ENCODE measurements at places on chromosomes 3 and 15. TPM values are rescaled to one million over a fixed set of nuclear protein-coding genes. Genes with fewer than 3 reads are reported as not detected.

GRCh38 chr15:20356444-20356910 is 185.1 kb downstream of the GOLGA6L6 start:
- H3K27ac ChIP-seq = no peak overlapping the region
- DNase-seq = no peak
- no peaks in the 10 kb centered on the region for H3K27me3 ChIP-seq
- H3K36me3 ChIP-seq = no peaks in the 10 kb centered on the region
- H3K4me1 ChIP-seq = no peaks in the 10 kb centered on the region

DNA sequence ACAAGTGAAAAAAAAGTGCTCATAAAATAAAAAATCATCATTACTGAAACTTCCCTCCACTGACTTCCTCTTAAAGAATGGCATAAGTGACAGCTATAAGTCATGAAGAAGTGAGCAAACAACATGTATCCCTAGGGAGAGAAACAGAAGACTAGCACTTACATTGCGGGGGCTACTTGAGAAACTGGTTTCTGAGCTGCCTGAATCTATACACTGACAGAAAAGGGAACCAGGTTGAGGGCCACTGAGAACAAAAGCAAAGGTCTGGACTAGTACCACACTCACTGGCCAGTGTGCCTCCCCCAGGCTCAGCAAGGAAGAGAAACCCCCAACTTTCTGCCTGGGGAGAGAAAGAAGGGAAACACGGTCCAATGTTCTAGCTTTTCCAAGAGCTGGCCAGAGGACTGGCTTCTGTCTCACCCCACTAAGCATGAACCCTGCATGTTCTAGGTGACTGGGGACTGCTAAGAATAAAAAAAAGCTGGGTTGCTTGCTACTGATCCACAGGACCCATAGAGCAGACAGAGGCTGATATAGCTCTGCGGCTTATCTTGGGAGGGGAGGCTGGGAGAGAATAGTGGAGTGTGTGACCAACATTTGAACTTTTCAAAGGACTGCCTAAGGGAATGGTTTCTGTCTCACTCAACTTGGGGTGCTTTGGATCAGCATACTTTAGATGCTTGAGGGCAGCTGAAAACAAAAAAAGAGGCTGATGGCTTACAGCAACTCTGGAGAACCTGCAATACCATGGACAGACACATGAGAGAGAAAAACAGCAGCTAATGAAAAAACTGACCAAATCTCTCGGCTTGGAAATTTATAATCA is 8.1 kb downstream of the RAD18 start:
- H3K4me1 ChIP-seq = peaks cover 6% of the 10 kb centered on the region
- H3K36me3 ChIP-seq = peaks cover 3% of the 10 kb centered on the region
- peak; percentile 62 for DNase-seq
- no peak overlapping the region for H3K4me3 ChIP-seq
- H3K27me3 ChIP-seq = no peaks in the 10 kb centered on the region

GRCh38 chr3:183529717-183530116 is 25.8 kb downstream of the KLHL6 start:
- no peak for DNase-seq
- peaks cover 16% of the 10 kb centered on the region for H3K27me3 ChIP-seq
- no peaks in the 10 kb centered on the region for H3K36me3 ChIP-seq
- no peaks in the 10 kb centered on the region for H3K4me1 ChIP-seq
- H3K27ac ChIP-seq = no peak overlapping the region

Gene ACKR4
- total RNA-seq = 0.18 TPM

DNA sequence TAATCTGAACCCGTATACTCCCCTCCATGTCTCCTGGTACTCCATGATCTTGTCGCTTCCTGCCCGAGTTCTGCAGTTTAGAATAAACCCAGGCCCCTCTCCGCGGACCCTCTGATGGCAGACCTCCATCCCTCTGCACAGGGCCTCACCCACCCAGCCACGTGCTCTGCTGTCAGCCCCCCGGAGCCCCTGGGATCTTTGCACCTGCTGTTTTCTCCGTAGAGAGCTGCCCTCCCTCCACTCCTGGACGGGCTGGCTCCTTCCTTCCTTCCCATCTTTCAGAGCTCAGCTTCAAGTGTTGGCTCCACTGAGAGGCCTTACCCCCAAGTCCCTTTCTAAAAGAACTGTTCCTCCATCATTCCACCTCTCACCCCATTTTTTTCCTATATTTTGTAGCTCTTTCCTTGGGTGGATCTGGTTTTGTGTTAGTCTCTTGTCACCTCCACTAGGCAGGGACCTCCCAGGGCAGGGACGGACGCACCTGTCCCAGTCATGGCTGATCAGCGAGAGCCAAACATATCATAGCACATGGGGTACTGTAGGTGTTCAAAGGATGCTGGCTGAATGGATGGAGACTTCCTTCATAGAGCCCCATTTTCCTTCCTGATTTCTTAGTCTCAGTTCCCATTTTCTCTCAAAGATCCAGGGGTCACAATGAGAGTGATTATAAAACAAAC is 106.6 kb downstream of the VGLL4 start:
- no peaks in the 10 kb centered on the region for H3K36me3 ChIP-seq
- no peak overlapping the region for H3K4me3 ChIP-seq
- peaks cover 12% of the 10 kb centered on the region for H3K4me1 ChIP-seq

- no peaks in the 10 kb centered on the region for H3K27me3 ChIP-seq
- no peaks in the 10 kb centered on the region for H3K36me3 ChIP-seq
- DNase-seq = no peak
- H3K4me1 ChIP-seq = no peaks in the 10 kb centered on the region
- H3K4me3 ChIP-seq = no peak overlapping the region
Observed at GRCh38 chr3:193168931-193169330, 72.1 kb upstream of the PLAAT1 start.

DNA sequence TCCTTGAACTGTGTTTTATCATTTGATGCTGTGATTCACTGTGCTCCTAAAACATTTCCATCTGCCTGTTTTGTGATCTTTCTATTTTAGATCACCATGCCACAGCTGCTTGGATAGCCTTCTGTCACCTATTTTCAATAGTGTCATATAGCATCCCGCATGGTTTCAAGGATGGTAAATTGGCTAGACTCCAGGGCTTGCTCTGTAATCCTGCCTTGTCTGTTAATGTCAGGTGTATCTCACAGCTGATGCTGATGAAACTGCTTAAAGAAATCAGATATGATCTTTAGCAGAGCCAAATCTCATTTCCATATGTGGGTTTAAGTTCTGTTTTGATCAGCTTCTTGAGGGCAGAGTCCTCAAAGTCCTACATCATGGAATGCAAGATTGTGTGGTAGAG is 182.2 kb downstream of the UBE2E2 start:
- no peaks in the 10 kb centered on the region for H3K27me3 ChIP-seq
- DNase-seq = no peak
- H3K36me3 ChIP-seq = no peaks in the 10 kb centered on the region
- H3K4me3 ChIP-seq = no peak overlapping the region

Gene TAGLN3
- total RNA-seq = 3.2 TPM

GRCh38 chr3:44476181-44476611 is 1.3 kb downstream of the ZNF445 start:
- peak overlapping the region; percentile 55 for H3K4me3 ChIP-seq
- DNase-seq = peak; percentile 54
- no peaks in the 10 kb centered on the region for H3K4me1 ChIP-seq

DNA sequence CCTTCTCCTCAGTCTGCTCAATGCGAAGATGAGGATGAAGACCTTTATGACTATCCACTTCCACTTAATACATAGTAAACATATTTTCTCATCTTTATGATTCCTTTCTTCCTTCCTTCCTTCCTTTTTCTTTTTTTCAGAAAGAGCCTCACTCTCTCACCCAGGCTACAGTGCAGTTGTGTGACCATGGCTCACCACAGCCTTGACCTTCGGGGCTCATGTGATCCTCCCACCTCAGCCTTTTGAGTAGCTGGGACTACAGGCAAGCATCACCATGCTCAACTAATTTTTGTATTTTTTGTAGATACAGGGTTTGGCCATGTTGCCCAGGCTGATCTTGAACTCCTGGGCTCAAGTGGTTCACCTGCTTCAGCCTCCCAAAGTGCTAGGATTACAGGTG is 52.0 kb upstream of the RAP2B start:
- no peaks in the 10 kb centered on the region for H3K27me3 ChIP-seq
- no peak overlapping the region for H3K4me3 ChIP-seq
- no peak for DNase-seq
- no peaks in the 10 kb centered on the region for H3K36me3 ChIP-seq

Gene AADACL2
- not detected for total RNA-seq

DNA sequence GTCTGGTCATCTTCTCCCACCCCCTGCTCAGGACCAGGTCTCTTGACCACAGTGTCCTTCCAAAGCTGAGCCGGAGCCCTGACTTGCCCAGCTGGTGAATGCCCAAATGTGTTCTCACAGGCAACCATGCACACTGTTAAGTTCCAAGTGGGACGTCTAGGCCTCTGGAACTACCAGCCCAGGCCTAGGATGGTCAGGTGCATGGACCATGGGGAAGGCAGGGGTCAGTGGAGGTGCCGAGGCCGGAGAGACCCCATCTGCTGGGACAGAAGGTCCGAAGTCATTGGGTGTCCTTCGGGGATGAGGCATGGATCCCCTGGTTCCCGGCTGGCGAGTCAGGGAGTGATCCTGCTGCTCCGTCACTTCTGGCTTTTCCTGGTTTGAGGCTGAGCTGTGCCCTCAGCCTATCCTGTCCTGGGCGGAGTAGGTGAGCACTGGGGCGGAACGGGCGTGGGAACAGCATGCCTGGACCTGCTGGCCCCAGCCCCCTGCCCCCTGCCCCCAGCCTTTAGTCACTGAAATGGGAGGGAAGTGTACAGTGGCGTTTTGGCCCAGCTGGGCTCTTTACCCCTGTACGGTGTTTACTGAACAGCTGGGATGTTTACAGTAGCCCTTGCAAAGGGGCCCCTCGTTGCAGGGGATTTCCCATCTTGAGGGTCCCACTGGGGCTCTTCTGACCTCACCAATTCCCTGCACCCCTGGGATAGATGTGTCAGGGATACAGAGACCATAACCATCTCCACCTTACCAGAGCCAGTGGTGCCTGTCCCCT is 12.1 kb downstream of the SEMA3F start:
- peaks cover 64% of the 10 kb centered on the region for H3K4me1 ChIP-seq
- no peak overlapping the region for H3K4me3 ChIP-seq
- no peaks in the 10 kb centered on the region for H3K27me3 ChIP-seq

DNA sequence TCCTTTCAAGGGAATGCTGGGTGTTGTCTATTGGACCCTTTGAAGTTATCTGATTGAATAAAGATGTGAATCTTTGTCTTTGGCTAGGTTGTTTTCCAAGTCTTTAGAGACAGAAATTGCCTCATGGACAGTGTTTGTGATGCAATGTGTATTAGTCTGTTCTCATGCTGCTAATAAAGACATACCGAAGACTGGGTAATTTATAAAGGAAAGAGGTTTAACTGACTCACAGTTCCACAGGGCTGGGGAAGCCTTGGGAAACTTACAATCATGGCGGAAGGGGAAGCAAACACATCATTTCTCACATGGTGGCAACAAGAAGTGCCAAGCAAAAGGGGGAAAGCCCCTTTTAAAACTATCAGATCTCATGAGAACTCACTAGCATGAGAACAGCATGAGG is 88.8 kb upstream of the PLXND1 start:
- peak; percentile 37 for DNase-seq
- H3K27me3 ChIP-seq = no peaks in the 10 kb centered on the region
- no peak overlapping the region for H3K4me3 ChIP-seq
- H3K36me3 ChIP-seq = no peaks in the 10 kb centered on the region
- peaks cover 1% of the 10 kb centered on the region for H3K4me1 ChIP-seq

DNA sequence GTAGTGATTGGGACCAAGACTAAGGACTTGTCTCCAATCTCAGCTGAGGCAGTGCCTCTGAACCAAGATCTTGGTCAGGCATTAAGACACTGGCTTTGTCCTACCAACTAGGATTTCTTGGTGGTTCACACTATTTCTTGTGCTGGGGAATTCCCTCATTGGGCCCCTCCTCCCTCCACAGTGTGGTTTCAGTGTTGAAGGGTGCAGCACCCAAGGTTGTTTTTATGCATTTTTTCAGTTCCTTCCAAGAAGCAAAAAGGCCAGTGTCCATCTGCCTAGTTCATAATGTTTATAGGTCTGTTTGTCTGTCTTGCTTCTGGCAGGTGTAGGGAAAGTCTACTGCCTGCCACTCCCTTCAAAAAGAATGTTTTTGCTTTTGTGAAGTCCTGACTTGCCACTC is 10.6 kb upstream of the ITPKA start:
- H3K4me1 ChIP-seq = no peaks in the 10 kb centered on the region
- no peak overlapping the region for H3K27ac ChIP-seq

Gene NR2E3
- total RNA-seq = under 0.01 TPM

DNA sequence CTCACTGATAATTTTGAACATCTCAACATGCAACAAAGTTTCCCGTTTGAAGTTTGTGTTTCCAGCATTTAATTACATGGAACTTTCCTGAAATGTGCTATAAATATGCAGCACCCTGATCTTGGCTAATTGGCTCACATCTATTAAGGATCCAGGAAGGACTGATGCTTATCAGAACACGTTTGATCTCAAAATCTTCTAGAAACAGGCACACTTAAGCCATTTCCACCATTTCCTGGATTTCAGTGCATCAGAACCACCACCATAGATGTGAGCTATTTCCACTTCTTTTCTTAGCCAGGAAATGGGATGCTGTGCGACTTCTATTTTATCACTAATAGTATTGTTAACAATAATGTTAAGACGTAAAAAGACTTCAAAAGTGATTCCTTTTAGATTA is 228.9 kb downstream of the FEZF2 start:
- no peak overlapping the region for H3K4me3 ChIP-seq
- H3K27me3 ChIP-seq = no peaks in the 10 kb centered on the region
- peaks cover 3% of the 10 kb centered on the region for H3K4me1 ChIP-seq
- DNase-seq = no peak

GRCh38 chr3:38561746-38562466 is 65.8 kb downstream of the EXOG start:
- H3K27me3 ChIP-seq = no peaks in the 10 kb centered on the region
- no peak for DNase-seq
- H3K36me3 ChIP-seq = no peaks in the 10 kb centered on the region
- H3K4me1 ChIP-seq = no peaks in the 10 kb centered on the region
- H3K4me3 ChIP-seq = no peak overlapping the region

DNA sequence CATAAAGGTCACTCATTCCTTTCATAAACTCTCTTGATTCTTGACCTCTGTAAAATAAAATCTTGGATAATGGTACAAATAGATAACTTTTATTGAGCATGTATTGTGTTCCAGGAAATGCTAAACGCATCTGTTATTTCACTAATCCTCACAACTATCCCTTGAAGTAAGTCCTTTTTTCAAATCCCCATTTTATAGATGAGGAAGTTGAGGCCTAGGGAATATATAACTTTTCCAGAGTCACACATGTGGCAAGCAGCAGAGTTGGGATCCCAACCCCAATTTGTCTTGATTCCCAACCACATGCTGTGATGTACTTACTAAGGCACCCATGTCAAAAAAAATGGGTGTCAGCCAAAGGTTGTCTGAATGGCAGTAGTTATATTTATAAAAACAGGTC is 6.3 kb downstream of the VPS39 start:
- H3K27ac ChIP-seq = no peak overlapping the region
- H3K27me3 ChIP-seq = no peaks in the 10 kb centered on the region
- DNase-seq = no peak
- H3K36me3 ChIP-seq = peaks cover 17% of the 10 kb centered on the region
- H3K4me3 ChIP-seq = no peak overlapping the region
- peaks cover under 1% of the 10 kb centered on the region for H3K4me1 ChIP-seq

DNA sequence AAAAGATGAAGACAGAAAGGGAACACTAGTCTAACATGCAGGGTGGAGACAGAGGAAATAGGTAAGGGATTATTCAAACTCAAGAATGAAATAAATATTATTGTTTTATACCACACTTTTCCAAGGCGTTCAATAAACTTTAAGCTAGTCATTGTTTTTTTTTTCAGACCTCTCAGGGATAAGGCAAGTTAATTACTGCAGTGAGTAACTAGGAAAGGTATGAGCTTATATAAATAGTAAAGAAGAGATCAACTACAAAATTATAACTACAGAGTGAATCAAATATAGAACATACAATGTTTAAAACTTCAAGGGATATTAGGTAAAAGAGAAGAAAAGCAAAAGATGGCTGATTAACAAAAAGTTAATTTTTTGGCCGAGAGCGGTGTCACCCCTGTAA is 31.5 kb upstream of the XXYLT1 start:
- peaks cover 9% of the 10 kb centered on the region for H3K4me1 ChIP-seq
- no peak overlapping the region for H3K4me3 ChIP-seq
- peaks cover 18% of the 10 kb centered on the region for H3K36me3 ChIP-seq

All from IMR-90 (cell line).